ENCODE measurements at places on chromosomes 7 and 10.

GRCh38 chr10:86306628-86307278 lies 59.8 kb downstream of the GRID1 start:
- peak; percentile 51 for DNase-seq

DNA sequence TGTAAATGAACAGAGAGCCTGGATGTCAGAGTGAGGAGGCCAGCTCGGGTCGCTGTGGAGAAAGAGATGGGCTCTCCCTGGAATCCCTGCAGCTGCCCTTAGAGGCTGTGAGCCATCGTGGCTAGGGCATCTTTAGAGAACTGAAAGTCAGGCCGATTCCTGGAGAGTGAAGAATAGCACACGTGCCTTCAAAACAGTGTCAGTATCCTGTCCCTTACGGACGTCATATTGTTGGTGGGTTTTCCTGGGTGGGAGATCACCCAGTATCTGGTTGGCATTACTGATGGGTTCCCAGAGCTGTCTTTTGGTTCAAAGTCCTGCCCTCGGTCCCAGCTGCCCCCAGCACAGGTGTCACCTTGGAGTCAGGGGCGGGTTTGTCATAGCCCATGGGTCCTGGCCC lies 25.3 kb downstream of the IKZF1 start:
- no peak for DNase-seq

- DNase-seq, result no peak
Observed at GRCh38 chr7:74452748-74453321, 871 bp upstream of the GTF2IRD1 start.

DNA sequence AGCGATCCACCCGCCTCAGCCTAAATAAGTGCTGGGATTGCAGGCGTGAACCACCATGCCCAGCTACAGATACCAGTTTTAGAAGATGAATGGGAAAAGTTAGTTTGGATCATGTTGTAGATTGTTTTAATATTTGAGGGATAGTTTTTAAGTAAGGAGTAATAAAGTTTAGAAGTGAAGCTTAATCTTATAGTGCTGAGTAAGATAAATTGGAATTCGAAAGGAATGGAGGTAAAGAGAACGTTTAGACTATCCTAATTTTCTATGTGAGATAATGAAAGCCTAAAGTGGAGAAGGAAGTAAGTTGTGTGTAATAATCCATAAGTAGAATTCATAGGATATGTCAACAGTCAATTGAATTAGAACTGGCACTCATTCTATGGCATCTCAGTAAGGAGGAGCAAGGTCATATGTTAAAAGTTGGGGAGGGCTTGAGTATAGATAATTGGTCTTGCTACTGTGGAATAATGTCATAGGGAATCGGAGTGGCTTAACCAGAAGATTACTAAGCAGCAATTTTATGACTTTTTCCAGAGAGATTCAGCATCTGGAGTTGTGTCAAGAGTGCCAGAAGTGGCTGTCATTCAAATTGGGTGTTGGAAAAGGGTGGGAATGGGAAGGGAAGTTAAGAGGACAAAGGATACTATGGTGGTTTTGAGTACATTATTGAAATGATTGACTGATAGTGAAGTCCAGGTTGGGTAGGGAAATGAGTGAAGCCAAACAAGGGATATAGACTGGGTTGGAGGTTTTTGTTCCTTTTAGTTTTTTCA lies 12.1 kb downstream of the TAX1BP1 start:
- DNase-seq, result no peak

DNA sequence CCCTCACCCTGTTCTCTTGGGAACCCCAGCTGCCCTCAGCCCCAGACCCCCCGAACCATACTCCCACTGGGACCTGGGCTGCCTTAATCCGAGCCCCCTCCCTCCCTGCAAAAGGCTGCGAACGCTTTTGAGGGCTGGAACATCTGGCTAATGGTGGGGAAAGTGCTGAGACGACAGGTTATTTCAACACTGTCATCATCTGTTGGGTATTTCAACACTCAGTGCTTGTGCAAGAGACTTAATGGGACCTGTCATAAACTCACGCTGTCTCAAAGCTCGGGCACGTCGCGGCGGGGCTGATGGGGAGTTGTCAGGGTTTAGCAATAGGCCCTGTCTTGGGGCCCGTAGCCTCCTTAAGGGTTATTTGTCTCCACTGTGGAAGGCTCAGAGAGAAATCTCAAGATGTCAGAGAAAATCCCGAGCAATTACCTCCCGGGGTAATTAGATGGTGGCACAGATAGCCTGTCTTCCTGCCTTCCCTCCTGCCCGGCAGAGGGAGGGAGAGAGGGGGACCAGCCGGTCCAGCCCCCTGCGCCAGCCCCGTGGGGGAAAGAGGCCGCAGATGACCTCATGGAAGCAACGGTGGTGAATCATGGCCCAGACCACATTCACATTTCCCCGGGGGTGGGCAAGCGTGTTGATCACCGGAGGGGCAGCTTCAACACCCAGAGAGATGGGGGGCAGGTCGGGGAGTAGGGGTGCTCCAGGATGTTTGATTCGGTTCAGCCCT lies 88.7 kb upstream of the MYL10 start:
- DNase-seq, result peak; percentile 58

GRCh38 chr10:5040010-5040673 lies 36.5 kb upstream of the AKR1C2 start:
- DNase-seq, result no peak

GRCh38 chr7:73647725-73648592 lies 19.7 kb upstream of the VPS37D start:
- DNase-seq, result no peak

DNA sequence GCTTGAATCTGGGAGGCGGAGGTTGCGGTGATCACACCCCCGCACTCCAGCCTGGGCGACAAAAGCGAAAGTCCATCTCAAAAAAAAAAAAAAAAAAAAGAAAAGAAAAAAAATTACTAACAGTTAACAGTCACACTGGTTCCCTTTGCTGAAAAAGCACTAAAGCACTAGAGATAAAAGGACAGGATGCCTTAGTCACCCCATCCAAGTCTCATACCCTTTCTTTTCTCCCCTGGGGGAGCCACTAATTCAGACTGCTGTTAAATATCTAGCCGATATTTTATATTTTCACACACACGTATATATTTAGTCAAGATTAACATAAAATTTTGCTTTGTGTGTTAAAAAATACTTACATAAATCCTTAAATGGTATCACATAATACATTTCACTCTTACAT lies 25.2 kb downstream of the BAIAP2L1 start:
- no peak for DNase-seq

DNA sequence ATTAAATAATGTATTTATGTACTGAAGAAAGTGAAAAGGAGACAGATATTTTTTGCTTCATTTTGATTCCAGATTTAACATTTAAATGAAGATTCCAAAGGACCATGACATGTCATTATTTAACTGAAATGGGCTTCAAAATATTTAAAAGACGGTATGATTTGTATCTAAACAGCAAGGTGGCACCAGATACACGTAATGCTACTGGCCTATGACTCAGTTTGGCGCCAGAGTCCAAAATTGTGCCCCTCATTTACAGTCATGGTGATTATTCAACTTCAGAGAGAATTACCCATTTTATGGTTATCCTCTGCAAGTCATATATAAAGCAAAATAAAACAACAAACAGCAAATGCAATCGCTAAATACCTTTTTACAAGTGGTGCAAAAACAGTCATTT lies 94.5 kb downstream of the ETV1 start:
- DNase-seq, result no peak

GRCh38 chr10:46540412-46541016 lies 15.9 kb downstream of the GPRIN2 start:
- DNase-seq, result no peak

GRCh38 chr10:46314071-46314470 lies 27.3 kb downstream of the ANTXRL start:
- no peak for DNase-seq

GRCh38 chr10:78765726-78766335 lies 302.9 kb upstream of the ZMIZ1 start:
- DNase-seq, result peak; percentile 46

DNA sequence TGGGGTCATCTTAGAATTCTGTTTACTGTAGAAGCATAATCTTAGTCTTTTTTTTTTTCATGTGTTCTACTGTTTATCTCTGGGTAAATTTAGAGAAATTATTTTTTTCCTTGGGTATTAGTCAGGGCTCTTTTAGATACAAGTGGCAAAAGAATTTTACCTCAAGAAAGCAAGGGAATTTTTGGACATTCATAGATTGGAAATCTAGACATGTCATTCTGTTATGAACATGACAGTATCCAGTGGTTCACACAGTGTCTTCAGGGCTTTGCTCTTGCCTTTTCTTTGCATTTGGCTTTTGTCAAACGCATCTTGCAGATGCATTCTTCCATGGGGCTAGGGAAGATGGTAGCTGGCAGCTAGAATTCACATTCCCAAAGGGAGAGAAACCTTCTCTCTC lies 13.7 kb upstream of the TAS2R41 start:
- DNase-seq, result no peak

DNA sequence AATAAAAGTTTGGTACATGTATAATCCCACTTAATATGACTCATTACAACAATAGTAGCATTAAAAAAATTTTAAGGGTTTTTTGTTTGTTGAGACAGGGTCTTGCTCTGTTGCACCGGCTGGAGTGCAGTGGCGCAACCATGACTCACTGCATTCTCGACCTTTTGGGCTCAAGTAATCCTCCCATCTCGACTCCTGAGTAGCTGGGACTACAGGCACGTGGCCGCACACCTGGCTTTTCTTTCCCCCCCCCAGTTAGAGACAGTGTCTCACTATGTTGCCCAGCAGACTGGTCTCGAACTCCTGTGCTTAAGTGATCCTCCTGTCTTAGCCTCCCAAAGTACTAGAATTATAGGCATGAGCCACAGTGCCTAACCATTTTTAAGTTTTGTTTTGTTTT lies 40.7 kb downstream of the KMT2C start:
- no peak for DNase-seq

DNA sequence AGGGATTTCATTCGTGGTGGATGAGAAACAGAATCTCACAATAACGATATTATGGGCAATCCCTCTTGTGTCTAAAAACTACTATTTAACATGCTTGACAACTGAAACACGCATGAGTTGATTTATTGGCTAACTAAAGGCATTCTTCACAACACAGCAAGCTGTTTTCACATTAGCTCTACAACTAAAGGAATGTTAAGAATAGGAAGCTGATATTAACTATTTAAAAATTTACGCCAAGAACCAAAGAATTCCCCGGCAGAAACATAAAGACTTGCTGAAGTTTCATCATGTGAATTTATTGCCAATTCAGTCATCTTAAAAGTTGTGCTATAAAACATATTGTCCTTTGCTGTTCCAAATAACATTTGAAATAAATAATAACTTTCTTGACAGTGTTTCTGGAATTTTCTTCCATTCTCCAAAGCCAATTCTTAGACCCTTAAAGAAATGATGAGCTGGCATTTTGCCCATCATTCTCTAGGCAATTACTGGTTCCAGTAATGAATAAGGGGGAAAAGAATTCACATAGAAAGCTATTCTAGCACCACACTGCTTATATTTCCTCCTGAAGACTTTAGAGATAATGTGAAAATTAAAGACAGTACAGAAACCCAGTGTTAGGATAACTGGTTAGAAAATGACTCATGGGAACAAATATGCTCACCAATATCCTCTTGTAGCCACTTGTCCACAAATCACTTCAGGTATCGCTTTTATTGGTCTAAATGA lies 233.1 kb downstream of the PARD3 start:
- DNase-seq, result no peak

DNA sequence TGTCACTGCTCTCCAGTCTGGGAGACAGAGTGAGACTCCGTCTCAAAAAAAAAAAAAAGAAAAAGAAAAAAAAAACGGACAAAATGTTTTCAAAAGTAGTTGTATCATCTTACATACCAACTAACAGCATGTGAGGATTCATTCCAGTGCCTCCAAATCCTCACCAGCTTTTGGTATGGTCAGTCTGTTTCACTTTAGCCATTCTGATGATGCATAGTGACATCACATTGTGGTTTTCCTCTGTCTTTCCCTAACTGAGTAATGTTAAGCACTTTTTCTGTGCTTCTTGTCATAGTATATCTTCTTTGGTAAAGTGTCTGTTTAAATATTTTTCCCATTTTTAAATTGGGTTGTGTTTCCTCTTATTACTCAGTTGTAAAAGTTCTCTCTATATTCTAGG lies 251.4 kb upstream of the CTBP2 start:
- no peak for DNase-seq

DNA sequence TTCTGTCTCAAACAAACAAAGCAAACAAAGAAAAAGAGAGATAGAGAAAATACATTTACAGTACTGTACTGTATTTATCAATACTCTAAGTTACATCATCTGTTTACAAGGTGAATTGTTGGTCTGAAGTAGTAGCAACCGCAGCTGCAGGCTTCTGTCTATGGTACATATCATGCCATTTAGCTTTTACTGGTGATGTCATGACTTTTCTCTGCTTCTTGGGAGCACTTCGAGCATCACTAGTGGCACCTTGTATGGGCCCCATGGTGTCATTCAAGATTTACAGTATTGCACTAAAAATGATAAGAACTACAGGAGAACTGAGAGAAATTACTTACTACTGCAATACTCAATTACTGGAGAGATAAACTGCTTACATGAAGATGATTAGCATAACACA lies 826.9 kb downstream of the CNTNAP2 start:
- no peak for DNase-seq

- DNase-seq, result no peak
Observed at GRCh38 chr10:661597-662222, 27.8 kb downstream of the DIP2C start.

DNA sequence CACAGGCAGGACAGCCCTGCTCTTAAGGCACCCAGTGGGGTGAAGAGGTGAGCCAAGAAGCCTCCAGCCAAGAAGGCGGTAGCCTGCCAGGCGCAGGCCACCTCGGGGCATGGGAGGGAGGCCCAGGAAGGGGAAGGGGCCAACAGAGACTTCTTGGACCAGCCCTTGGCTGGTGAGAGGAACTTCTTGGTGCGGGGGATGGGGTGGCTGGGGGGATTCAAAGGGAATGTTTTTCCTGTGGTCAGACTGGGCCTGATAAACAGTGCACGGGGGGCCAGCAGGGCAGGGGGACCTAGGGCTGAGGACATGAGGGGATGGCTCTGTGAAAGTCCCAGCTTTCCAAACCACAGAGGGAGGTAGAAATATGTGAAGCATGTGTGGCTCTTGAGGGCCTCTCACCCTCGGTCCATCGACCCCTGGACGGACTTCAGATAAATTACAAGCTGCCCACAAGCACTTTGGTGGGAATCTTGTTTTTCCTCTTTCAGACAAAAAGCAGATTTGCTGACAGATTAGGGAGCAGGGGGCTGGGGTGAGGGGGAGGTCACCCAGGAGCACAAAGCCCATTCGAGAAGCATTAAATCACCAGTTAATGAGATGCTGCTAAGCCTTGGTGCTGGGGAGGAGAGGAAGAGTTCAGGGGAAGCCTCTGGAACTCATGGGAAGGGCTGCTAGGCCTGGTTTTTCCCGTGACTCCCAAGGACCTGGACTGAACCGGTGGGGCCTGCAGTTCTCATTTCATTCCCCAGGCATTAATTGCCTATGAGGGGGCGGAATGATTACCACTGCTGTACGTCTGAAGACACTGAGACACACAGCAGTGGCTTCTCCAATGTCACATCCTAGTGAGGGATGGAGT lies 11.3 kb downstream of the CRYGN start:
- DNase-seq, result no peak

DNA sequence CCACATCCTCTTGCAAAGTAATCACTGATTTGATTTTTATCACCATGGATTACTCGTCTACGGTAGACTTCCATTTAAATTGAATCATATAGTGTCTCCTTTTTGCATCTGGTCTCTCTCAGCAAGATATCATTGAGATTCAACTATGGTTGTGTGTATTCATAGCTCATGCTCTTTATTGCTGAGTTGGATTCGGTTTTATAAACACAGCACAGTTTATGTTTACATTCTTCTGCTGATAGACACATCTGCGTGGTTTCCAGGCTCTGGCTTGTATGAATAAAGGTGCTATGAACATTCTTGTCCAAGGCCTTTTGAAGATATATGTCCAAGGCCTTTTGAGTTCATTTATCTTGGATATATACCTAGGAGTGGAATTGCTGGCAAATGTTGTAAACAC lies 356.5 kb upstream of the CELF2 start:
- DNase-seq, result no peak

GRCh38 chr10:132138596-132138995 lies 48.2 kb upstream of the DPYSL4 start:
- no peak for DNase-seq

All from right forelimb (tissue), 1 donor.